ENCODE measurements at places on chromosomes 6 and 20.

DNA sequence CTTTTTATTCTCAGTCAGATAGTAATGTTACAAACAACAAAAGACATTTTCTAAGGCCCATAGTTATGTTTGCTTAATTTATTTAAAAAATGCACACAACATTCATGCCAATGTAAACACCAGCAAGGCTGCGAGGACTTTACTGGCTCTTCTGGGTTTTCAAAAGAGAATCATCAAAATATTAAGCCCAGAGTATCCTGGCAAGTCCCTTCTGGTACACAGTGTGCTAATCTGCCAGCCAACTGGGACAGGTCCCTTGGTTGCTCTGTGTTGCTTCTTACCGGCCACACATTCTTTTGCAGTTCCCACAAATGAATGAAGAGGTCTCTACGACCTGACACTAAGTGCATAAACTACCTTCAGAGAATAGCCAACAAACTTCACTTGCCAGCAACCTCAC lies 42.6 kb upstream of the SPDEF start:
- DNase-seq = no peak

- DNase-seq = no peak
Observed at GRCh38 chr6:44575644-44576043, 188.1 kb downstream of the CDC5L start.

GRCh38 chr20:54643761-54644160 lies 168.4 kb downstream of the DOK5 start:
- peak; percentile 40 for DNase-seq

DNA sequence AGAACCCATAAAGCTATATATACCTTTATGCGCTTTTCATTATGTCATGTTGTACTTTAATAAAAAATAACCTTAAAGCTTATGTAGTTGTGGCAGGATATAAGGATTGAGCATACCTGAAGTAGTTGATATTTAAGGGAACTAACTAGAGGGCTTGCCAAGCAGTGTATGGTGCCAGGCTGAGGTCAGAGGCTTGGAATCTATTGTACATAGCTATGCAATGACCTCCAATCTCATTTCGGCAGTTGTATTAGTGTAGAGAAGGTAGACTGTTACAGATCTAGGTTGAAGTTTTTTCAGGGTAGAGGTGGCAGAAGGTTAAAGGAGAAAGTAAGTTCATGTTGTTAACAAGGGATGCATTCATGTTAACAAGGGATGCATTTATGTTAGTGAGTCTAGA lies 397.7 kb upstream of the HS3ST5 start:
- DNase-seq = no peak

GRCh38 chr6:119443993-119444641 lies 94.6 kb upstream of the MAN1A1 start:
- no peak for DNase-seq

GRCh38 chr20:846894-847278 lies 13.4 kb downstream of the FAM110A start:
- no peak for DNase-seq

GRCh38 chr20:35490736-35491181 lies 35.4 kb downstream of the CEP250 start:
- no peak for DNase-seq
